ENCODE measurements at places on chromosomes 5 and 9.

- DNase-seq: no peak
Measured at GRCh38 chr5:7376871-7377270, 19.1 kb upstream of the ADCY2 start.

- no peak for DNase-seq
Measured at GRCh38 chr9:6644346-6645104, 1.0 kb downstream of the GLDC start.

DNA sequence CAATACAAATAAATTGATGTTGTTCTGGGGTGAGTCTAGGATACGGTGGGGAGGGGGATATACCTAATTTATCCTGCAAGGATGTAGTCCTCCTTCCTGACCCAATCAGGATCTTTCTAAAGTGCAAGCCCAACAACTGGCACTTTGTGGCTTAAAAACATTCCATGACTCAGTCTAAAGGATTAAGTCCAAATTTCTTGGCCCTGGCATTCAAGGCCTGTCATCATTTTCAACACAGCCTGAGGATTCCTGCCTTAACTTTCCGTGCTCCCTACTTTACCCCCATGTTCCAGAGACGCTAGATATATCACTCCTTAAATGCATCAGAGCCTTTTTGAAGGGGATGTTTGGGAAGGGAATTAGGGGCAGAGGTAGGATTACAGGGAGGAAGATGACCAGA is 1.0 kb downstream of the FAM221B start:
- no peak for DNase-seq

- no peak for DNase-seq
Measured at GRCh38 chr5:149633476-149634350, 52.4 kb downstream of the ARHGEF37 start.

- no peak for DNase-seq
Measured at GRCh38 chr5:16574789-16575721, 41.7 kb downstream of the RETREG1 start.

DNA sequence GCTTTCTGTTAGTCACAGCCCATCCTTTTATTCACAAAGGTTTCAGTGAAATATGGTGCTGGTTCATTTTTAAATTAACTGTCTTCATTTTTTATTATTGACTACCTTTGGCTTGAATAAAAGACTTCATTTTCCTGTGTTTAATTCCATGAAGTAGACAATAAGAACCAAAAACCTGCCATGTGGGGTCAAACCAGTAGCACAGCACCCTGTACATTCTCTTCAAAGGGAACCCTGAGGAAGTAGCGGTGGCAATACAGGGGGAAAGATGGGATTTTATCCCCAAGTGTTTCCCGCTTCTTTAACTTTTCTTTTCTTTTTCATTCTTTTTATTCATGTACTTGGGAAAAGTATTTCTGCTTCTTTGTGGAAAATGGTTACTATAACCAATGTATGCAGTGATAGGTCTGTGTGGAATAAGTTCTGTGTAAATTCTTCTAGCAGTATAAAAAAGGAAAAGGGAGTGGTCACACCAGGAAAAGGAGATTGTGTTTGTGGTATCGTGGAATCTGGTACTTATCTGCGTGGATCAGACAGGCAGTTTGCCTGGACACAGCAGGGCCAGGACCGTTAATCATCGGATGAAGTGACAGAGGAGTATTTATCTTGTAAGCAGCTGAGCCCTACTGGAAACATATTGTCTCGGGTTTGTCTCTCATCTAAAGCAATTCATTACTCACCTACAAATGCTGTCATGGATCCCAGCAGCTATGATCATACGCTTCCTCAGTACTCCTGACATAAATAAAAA is 94.2 kb downstream of the PPIC start:
- no peak for DNase-seq

GRCh38 chr5:24141046-24141445 is 503.7 kb downstream of the CDH10 start:
- DNase-seq: no peak

- no peak for DNase-seq
Measured at GRCh38 chr9:125146247-125146646, 2.9 kb upstream of the SCAI start.

- no peak for DNase-seq
Measured at GRCh38 chr5:144433140-144433822, 262.6 kb downstream of the KCTD16 start.

DNA sequence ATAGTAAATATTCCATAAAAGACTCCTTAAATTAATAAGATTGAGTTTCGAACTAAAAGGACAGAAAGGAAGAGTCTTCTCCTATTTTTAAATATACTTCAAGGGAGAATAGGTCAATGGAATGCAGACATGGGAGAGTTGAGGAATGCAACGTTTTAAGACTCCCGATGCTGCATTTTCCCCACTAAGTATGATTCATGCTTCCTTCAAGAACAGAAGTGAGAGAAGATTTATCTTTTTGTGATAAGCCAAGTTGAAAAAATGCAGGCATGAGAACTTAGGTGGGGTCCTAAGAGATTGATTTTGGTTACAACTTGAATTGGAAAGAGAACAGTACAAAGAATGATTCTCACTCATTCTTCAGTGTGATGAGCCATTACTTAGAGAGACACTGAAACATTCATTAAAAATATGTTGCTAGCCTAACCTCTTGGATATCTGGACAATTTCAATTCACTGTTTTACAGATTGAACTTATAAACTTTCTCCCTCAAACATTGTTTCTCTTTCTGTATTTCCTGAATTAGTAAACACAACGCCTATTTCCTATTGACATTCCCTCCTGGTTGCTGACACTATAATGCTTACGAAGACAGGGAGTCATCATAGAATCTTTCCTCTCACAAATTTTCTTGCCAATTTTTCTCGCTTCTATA is 1666.1 kb upstream of the WWC1 start:
- no peak for DNase-seq

DNA sequence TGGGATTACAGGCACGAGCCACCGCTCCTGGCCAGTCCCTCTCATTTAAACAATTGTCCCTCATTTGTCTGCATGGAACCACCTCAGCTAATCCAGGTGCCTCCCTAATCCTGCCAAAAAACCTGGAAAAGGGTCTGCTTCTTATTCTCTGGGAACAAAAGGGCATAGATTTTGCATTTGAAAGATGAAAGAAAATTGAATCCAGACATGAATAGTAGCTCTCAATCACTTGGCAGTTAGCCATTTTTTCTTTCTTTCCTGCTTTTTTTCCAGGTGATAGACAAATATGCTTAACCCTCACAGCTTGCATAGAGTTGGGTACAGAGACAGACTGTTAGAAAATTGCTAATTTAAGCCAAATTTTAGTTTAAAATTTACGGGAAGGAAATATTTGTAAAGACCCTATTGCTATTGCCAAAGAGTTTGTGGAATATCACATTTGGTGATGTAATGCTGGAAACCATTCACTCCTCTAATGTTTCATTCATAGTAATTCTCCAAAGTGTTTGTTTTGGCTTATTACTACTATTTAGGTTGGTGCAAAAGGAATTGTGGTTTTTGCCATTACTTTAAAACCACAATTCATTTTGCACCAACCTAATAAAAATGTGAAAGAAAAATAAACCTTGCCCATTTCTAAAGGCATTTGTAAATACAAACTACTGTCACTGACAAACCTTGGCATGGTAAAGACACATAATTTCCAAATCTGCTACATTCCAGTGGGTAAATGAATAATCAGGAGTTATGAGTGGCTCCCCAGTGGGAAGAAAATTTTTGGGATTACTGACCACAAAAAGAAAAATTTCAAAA is 80.5 kb upstream of the JAK2 start:
- DNase-seq: no peak

- no peak for DNase-seq
Measured at GRCh38 chr5:54049963-54050362, 260.4 kb downstream of the ARL15 start.
